ENCODE measurements at places on chromosomes 1 and 21. TPM values are rescaled to one million over a fixed set of nuclear protein-coding genes. Genes with fewer than 3 reads are reported as not detected.

DNA sequence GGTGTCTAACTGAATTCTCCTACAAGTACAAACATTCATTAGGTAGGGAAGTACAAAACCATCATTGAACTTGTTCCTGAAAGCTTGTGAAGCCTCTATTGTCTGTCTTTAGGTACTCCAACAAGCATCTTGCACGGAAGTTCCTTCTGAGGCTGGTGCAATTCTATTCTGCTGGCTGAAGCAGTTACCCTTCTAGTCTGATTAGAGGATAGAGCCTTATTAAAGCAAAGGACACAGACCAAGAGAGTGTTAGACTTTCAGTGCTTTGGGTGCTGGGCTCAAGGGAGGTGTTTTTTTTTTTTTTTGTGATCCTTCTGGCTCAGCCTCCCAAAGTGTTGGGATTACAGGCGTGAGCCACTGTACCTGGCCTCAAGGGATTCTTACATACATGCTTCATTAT is 43.8 kb downstream of the HHAT start:
- no peak for DNase-seq

DNA sequence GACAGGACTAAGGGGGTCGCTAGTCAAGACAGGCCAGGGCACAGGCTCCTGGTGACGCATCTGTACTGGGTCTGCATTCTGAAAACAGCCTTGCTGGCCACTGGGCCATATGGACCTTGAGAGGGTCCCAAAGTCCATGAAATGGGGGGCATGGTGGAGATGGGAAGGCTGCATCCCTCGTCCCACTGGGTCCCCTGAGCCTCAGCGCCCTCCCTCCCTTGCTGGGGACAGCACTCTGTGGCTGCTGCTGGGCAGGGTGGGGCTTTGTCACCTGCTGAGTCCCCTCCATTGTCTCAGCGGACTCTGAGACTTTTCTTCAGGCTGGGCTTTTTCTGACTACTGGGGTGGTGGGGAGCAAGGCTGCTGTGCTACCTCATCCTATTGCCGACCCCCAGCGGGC is 205.2 kb downstream of the RHOU start:
- no peak for DNase-seq

RGS16 gene
- 0.10 TPM for polyA plus RNA-seq

- no peak for DNase-seq
Measured at GRCh38 chr1:115666206-115666605, 24.4 kb downstream of the VANGL1 start.

DNAI4 gene
- polyA plus RNA-seq, result 2.2 TPM

- peak; percentile 68 for DNase-seq
Measured at GRCh38 chr1:235304549-235305451, 23.2 kb downstream of the ARID4B start.

- DNase-seq, result no peak
Measured at GRCh38 chr1:165603810-165604209, 27.2 kb upstream of the MGST3 start.

DNA sequence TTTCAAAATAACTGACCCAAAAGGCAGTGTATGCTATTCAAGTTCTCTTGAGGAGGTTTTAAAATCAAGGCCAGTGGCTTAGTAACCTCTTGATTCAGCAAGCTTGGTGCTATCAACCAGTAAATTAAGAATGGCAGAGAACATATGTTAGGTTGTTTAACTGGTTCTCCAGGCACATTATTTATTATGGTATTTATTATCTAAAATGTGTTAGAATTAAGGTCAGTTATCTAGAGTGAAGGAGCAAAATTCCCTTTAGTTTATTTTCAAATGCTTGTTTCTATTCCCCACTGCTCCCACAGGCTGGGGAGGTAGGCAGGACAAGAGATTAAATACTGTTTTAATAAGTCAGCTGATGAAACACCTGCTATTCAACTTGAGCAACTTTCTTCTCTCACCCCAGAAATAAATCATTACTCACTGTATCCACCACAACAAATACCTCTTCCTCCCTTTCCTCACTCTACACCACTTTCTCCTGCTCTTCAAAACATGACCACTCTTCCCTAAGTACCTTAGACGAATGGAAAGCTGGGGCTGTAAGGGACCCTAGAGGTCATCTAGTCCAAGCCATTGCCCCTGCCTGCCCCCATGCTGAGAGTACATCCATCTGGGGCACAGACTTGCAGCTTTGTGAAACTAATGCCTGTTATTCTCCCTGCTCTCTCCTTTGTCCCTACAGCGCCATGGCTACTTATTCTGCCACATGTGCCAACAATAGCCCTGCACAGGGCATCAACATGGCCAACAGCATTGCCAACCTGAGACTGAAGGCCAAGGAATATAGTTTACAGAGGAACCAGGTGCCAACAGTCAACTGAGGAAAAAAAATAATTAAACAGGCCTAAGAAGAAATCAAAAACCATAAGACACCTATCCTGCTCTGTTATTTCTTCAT is 71.7 kb downstream of the PRRX1 start:
- no peak for DNase-seq

ZBTB8A gene
- polyA plus RNA-seq, result not detected

DNA sequence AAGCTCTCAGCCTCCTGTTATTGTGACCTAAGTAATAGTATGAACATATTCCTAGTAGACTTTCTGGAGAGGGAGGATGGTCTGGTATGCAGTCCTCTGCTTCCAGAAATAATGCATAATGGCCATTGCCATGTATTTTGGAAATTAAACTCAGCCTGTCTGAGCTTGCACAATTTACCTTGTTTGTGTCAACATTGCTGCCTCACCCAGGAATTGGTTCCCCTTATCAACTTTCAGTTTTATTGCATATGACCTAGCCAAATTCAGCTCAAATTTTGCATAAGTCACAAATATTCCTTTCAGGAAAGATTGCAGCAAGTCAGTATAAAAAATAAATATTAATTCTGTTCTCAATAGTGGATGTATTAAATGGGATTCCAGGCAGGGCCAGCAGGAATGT is 101.9 kb upstream of the SLC5A9 start:
- no peak for DNase-seq

DNA sequence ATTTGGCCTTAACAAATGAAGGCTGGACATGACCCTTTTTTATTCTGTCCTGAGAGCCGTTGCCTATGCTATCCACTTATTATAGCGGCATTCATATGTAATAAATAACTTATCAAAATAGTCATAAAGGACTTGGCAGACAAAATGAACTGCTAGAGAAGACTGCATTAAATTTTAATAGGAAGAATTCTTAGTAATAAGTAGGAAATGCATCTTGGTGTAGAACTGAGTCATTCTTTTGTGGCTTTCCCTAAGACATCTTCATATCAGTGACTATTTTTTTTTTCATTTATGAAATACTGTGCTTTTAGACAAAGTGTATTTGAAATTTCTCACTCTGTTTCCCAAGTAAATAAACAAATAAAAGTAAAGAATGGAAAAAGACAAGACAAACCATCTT is 45.6 kb downstream of the PBX1 start:
- DNase-seq, result no peak

- no peak for DNase-seq
Measured at GRCh38 chr1:46370214-46370633, 23.9 kb upstream of the FAAH start.

GRCh38 chr1:214012418-214012817 is 24.6 kb downstream of the PROX1 start:
- no peak for DNase-seq

- no peak for DNase-seq
Measured at GRCh38 chr1:164524810-164525209, 34.2 kb upstream of the PBX1 start.

DNA sequence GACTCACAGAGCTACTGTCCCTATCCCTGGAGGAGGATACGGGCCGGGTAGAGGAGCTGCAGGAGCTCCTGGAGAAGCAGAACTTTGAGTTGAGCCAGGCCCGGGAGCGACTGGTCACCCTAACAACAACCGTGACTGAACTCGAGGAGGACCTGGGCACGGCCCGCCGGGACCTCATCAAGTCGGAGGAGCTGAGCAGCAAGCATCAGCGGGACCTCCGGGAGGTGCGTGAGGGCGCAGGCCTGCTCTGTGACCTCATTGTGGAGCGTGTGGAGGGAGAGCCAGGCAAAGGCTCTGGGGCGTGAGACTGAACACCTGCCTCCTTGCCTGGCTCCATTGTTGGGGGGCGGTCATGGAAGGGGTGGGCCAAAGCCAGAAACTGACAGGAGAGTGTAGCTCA is 19.0 kb downstream of the PPFIA4 start:
- no peak for DNase-seq

GRCh38 chr1:67274623-67275325 is 32.9 kb upstream of the IL12RB2 start:
- peak; percentile 25 for DNase-seq

All from naive thymus-derived CD4-positive, alpha-beta T cell (primary cell).